ENCODE measurements at places on chromosomes 4 and X.

DNA sequence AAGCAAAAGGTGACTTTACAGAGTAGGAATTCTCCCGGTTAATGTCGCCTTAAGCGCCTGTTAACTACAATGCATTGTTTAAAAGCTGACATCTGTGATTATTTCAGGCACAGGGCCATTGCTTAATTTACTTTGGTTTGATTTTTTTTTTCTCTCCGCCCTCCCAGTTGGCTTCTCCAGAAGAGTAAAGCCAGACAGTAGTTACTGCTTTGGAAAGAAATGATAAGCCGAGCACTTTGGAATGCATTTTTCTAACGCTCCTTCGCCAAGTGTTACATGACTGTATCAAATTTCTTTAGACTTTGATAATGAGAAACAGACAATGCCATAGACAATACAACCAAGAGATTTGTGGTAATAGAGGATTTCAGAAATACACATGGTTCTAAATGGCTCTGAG is 383.0 kb upstream of the TENM3 start:
- DNase-seq = no peak

DNA sequence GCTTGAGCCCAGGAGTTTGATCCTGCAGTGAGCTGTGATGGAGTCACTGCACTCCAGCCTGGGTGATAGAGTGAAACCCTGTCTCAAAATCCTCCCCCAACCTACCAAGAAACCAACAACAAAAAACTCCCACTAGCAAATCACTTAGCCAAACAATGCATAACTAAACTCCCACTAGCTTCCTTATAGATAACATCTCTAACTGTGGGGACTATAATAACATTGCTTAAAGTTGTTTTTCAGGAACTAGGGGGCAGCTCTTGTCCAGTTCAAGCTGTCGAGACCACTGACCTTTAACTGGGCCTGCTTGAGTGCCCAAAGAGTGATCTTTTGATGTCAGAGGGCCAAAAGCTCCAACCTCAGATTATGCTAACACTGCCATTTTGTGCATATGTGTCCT is 81.7 kb downstream of the FREM3 start:
- DNase-seq = no peak

- DNase-seq = no peak
These were observed 2141.7 kb upstream of the TENM3 start for GRCh38 chr4:180101348-180102083.

GRCh38 chrX:5916945-5917344 is 311.7 kb downstream of the NLGN4X start:
- no peak for DNase-seq

- DNase-seq = no peak
These were observed 32.7 kb upstream of the RASGEF1B start for GRCh38 chr4:81504112-81505003.

DNA sequence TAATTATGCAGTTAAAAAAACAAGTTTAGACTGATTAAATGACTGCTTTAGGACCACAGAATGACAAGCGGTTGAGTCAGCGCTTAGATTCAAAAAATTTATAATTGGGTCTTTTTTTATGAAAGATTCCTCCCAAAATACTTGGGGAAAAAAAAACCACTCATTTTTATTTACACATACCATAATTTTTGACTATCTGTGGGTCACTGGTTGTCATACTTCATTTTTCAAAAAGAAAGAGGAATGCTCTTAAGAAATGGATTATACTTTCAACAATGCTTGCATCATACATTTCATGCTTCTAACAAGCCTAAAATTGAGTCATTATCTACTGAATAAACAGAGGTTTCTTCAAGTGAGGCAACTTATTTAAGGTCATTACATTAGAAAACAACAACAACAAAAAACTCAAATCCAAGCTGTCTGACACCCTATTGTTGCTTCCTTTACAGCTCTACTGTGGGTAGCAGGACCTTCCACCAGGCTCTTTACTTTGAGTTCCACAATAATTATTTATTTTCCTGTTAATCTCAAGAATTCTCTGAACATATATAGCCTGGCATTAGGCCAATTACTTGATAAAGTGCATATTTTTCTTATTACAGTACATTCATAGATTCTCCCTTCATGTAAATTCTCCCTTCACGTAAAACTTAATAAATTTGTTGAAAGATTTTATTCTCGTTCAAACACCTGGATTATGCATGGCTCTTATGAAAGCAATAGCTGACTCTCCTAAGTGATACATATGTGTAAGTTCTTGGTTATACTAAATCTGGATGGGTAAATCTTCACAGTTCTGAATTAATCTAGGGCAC is 445.5 kb downstream of the PCDH10 start:
- DNase-seq = no peak

All from stimulated activated CD8-positive, alpha-beta memory T cell treated with anti-CD3 and anti-CD28 coated beads, Interleukin-4, amount 100 ng/mL, for 4 hours (primary cell).